ENCODE measurements at places on chromosomes 5 and 9.

- DNase-seq, result no peak
These were observed 5.8 kb downstream of the HMGXB3 start for GRCh38 chr5:150006318-150006717.

DNA sequence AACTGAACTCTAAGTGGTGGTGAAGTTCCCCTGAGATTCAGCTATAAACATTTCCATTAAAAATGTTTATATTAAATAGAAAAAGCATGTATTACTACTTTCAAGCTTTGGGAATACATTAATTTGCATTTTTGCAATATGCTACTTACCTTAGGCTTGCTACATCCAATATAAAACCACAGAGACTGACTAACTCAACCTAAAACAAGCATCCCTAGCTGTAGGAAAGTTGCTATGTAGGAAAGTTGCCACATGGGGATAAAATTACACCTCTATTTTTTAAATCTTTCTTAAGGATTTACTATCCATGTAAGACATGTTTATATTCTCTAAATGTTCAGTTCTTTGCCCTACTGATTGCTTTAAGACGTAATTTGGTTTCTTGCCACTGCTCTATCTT lies 12.8 kb downstream of the SCAMP1 start:
- no peak for DNase-seq

- DNase-seq, result no peak
These were observed 368.7 kb upstream of the KLF4 start for GRCh38 chr9:107858260-107858659.

GRCh38 chr5:10676224-10676623 lies 84.8 kb downstream of the DAP start:
- no peak for DNase-seq

- no peak for DNase-seq
These were observed 320.8 kb downstream of the CCDC171 start for GRCh38 chr9:15873573-15874177.

- no peak for DNase-seq
These were observed 55.5 kb upstream of the KLF4 start for GRCh38 chr9:107545036-107545435.

DNA sequence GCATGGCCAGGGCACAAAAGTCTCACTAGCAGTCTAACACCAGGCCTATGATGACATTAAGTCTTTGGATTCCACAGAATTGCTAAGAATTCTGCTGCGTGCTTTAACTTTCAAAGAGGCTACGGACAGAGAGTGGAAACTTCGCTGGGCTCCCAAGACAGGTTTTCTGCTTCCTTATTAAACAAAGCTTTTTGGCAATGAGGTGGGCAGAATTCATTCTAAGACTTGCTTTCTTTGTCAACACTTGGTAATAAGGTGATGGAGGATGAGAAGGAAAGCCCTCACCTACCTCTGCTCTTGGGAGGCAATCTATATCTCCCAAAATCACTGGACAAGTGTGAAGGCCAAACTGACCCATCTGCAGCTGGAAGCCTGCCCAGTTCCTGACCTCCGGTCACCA lies 231.9 kb downstream of the ATPSCKMT start:
- DNase-seq, result no peak

DNA sequence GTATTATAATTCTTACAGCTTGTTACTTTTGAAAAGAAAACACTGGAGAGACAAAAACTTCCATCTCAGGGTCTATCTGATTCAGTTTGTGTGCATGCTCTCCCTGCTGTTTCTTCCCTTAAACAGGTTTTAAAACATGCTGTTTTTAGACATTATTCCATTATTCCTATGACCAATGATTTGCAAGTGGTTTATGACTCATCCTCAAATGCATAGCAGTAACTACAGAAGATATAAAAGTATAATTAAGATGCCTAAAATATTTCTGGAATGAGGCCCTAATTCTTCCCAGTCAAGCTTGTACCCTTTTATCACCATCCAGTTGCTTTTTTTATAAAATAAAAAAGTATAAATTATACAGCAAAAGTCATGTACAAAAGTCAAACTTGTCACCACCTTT lies 3.7 kb downstream of the DTWD2 start:
- DNase-seq, result no peak

GRCh38 chr5:125467222-125467621 lies 720.8 kb upstream of the ZNF608 start:
- DNase-seq, result no peak

DNA sequence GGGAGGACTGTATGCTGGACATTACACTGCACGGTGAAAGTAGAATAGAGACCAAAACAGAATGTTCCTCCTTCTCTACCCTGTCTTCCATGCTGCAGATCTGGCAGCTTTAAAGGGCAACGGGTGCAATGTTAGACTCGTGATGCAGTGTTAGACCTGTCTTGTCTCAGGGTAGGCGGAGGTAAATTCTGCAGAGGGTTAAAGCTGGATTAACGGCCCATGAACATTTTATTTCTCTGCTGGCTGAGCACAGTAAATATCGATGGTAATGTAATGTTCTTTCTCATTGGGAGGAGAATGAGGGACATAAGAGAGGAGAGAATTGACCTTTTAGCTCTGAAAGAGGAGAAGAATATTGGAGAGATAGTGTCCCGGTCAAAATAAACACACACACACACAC lies 178.9 kb downstream of the NMUR2 start:
- no peak for DNase-seq

Data from stimulated activated CD8-positive, alpha-beta memory T cell treated with anti-CD3 and anti-CD28 coated beads, Interleukin-4, amount 100 ng/mL, for 4 hours (primary cell).